ENCODE measurements at places on chromosomes 3 and 15.

DNA sequence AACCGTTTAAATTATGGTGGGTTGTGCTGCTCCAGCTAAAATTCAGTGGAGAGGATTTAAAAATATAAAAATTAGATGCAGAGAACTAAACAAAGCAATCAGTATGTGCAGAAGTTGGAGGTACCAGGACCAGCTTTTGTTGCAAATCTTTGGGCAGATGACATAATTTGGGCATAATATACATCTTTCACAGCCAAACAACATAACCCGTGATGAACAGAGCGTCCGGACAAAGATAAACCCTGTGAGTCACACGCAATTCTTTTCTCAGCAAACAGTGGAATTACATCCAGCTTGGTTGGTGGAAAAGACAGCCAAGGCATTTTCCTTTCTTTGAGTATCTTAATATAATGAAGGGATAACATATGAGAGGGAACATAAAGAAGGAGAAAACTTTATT is 419.4 kb upstream of the ADAMTS9 start:
- H3K4me1 ChIP-seq, result no peaks in the 10 kb centered on the region
- H3K27ac ChIP-seq, result no peak overlapping the region
- no peaks in the 10 kb centered on the region for H3K36me3 ChIP-seq
- H3K4me3 ChIP-seq, result no peak overlapping the region
- no peak for DNase-seq

DNA sequence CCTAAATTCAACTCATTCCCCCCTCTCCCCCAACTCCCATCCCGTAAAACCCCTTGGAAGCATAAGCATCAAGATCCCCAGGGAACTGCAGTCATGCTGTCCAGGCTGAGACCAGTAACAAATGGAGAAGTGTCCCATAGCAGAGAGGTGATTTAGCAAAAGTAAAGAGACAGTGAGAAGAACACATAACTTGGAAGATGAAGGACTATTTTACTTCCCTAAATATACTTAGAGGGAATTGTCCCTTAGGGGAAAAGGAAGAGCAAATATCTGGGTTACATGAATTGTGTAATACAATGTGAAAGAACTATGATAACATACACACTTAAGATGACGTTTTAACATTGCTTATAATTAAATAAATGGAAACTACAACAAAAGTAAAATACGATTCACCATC is 61.6 kb upstream of the LRRFIP2 start:
- no peaks in the 10 kb centered on the region for H3K4me1 ChIP-seq
- H3K27me3 ChIP-seq, result no peaks in the 10 kb centered on the region
- no peaks in the 10 kb centered on the region for H3K36me3 ChIP-seq
- H3K4me3 ChIP-seq, result no peak overlapping the region

DNA sequence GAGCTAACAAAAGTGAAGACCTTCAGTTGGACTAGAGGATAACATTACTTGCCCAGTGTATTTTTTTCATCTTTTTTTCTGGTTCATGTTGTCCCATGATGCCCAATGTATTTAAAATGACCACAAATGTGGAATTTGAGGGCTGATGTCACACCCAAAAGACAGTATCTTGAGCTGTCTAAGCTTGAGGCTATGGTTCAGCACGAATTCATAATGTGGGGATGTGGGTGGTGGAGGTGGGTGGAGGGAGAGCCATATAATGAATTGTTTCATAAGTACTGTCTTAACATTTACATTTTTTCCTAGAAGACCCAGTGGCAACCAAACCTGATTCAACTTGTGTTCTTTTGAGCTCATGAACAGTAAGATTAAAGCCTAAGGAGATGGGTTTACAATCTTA is 37.5 kb downstream of the CHAC1 start:
- H3K36me3 ChIP-seq, result peaks cover 28% of the 10 kb centered on the region
- H3K27ac ChIP-seq, result no peak overlapping the region
- H3K4me1 ChIP-seq, result no peaks in the 10 kb centered on the region
- no peak overlapping the region for H3K4me3 ChIP-seq
- no peak for DNase-seq

GRCh38 chr3:3196148-3196861 is 16.8 kb upstream of the CRBN start:
- no peak overlapping the region for H3K4me3 ChIP-seq
- no peaks in the 10 kb centered on the region for H3K36me3 ChIP-seq
- H3K27ac ChIP-seq, result no peak overlapping the region
- H3K4me1 ChIP-seq, result peaks cover 24% of the 10 kb centered on the region
- no peaks in the 10 kb centered on the region for H3K27me3 ChIP-seq

GRCh38 chr15:64193971-64194370 is 31.1 kb upstream of the PPIB start:
- no peak overlapping the region for H3K27ac ChIP-seq
- H3K27me3 ChIP-seq, result no peaks in the 10 kb centered on the region
- DNase-seq, result no peak
- no peak overlapping the region for H3K4me3 ChIP-seq
- H3K36me3 ChIP-seq, result no peaks in the 10 kb centered on the region

DNA sequence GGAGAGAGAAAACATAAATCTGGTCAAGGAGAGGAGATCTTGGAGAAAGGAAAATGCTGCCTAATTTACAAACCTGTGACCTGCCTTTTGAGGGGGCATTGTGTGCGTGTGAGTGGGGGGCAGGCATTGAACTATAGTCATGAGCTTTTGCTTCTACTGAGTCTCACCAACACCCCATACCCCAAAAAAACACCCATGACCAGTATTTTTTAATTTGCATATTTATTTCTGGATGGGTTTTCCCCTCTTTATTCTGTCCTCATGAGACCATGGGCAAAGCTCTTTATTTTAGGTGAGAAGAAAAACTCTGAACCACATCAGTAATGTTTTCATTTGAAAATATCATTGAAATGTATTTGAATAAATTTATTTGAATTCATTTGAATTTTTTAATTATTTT is 20.6 kb downstream of the CD80 start:
- no peak overlapping the region for H3K27ac ChIP-seq
- H3K27me3 ChIP-seq, result no peaks in the 10 kb centered on the region
- no peaks in the 10 kb centered on the region for H3K36me3 ChIP-seq
- no peak for DNase-seq
- H3K4me3 ChIP-seq, result no peak overlapping the region
- no peaks in the 10 kb centered on the region for H3K4me1 ChIP-seq

- H3K4me3 ChIP-seq, result no peak overlapping the region
- no peaks in the 10 kb centered on the region for H3K27me3 ChIP-seq
- H3K36me3 ChIP-seq, result no peaks in the 10 kb centered on the region
- no peak for DNase-seq
- no peak overlapping the region for H3K27ac ChIP-seq
These were observed 13.7 kb downstream of the IFT122 start for GRCh38 chr3:129453732-129454131.

DNA sequence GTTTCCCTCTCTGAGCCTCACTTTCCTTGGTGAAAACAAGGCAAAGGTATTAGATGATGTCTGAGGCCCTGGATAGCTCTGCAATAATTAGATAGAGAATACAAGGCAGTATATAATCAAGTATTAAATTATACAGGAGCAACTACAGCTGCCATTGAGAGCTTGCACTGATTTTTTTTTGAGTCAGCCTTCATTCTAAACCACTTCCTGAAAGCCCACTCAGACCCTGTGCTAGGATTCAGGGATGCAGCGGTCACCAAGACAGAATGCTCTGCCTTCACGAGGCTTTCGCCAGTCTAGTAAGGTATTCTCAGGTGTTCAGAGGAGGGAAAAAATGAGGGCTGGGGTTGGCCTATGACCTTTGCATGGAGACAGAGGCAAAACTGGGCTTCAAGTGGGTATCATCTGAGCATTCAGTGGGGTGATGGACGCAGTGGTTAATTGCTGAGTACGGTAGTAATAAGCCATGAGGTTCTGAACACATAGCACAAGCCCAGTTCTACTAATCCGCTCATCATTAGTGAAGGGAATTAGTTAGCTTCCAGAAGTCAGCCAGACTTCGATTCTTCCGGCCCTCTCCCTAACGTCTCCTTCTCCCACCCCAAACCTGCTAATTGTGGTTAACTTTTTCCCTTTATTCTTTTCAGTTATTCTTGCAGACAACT is 3.6 kb downstream of the VGLL4 start:
- H3K36me3 ChIP-seq, result no peaks in the 10 kb centered on the region
- peaks cover 61% of the 10 kb centered on the region for H3K4me1 ChIP-seq
- H3K4me3 ChIP-seq, result no peak overlapping the region
- no peaks in the 10 kb centered on the region for H3K27me3 ChIP-seq

DNA sequence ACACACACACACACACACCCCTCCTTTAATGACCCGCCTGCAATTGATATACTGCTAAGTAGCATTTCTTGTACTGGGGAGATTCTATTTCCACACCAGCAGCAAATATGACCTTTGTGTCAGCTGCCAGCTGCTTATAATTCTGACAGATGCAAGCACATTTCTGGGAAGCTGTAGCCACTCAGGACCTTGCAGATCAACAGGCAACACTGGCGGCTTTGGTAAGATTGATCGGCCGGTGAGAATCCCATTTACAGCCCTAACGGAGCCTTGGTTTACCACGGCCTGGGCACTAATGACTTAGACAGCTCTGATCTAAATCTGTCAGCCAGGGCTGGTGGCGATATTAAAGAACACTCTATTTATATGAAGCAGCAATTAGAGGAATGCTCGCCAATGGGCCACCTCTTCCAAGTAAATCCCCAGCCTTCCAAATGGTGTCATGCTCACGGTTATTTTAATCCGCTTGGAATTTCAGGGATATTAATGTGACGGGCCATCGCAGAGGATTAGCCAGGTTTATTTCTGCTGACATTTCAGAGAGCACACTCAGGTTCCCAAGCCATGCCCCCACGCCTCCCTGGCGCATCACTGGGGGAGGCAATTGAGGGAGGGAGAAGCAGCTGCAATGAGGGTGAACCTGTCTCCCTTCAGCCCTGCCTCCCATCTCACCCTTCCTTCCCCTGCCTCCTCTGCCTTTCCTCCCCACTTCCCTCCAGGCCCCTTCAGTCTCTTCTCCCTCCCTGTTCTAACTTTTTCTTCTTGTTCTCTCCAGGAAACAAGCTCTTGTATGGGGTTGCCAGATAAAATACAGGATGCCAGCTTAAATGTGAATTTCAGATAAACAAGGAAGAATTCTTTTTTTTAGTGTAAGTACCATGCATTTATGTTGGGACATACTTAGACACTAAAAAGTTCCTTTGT is 287.0 kb downstream of the TLE3 start:
- no peaks in the 10 kb centered on the region for H3K4me1 ChIP-seq
- H3K27me3 ChIP-seq, result no peaks in the 10 kb centered on the region
- H3K4me3 ChIP-seq, result no peak overlapping the region
- no peaks in the 10 kb centered on the region for H3K36me3 ChIP-seq
